ENCODE measurements at places on chromosomes 12 and 14. TPM values are rescaled to one million over a fixed set of nuclear protein-coding genes. Genes with fewer than 3 reads are reported as not detected.

The BCL11B gene
- under 0.01 TPM for total RNA-seq

The IQSEC3 gene
- total RNA-seq: not detected

The KRT6C gene
- not detected for total RNA-seq

The CHGA gene
- total RNA-seq: not detected

The HOXC4 gene
- total RNA-seq: not detected

The NGDN gene
- 49.8 TPM for total RNA-seq

The KERA gene
- total RNA-seq: not detected

The ASCL1 gene
- total RNA-seq: not detected

The UNC119B gene
- 8.4 TPM for total RNA-seq

The KIF5A gene
- total RNA-seq: 0.18 TPM

The TSHR gene
- total RNA-seq: not detected

Data from IMR-90 (cell line).